Activated CD8-positive, alpha-beta memory T cell treated with anti-CD3 and anti-CD28 coated beads for 1 hour (primary cell): ENCODE measurements at places on chromosomes 12 and 14.

DNA sequence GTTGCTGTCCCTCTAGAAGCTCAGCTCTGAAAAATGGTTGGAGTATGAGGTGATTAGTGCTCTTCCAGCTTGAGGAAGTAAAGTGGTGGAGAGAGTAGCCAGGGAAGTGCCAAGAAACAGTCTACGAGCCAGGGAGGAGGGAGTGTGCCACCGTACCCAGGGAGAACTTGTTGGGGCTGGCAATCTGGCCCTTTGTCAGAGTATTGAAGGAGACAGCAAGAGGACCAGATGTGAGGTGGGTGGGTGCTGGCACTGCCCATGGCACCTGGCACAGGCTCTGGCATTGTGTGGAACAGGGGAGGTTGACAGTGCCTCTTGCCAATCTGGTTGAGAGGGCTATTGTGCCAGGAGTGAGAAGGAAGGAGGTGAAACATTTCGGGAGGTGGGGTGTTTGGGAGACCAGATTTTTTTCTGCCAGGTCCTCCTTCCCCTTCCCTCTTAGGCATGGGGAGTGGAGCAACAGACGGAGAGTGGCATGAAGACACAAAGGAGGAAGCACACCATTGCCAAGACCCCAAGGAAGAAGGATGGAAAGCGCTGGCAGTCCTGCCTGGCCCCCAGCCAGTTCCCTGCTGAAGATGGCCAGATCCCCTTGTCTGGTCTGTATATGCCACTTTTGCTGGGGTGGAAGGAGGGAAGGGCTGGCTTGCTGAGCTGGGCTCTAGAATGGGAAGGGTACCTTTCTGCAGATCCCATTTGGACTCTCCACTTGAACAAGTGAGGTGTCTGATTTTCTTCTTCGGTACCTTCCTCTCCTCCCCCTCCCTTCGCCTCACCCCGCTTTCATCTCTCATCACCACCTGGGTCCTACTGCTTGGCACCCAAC is 37.5 kb downstream of the ZFHX2 start:
- DNase-seq = no peak

DNA sequence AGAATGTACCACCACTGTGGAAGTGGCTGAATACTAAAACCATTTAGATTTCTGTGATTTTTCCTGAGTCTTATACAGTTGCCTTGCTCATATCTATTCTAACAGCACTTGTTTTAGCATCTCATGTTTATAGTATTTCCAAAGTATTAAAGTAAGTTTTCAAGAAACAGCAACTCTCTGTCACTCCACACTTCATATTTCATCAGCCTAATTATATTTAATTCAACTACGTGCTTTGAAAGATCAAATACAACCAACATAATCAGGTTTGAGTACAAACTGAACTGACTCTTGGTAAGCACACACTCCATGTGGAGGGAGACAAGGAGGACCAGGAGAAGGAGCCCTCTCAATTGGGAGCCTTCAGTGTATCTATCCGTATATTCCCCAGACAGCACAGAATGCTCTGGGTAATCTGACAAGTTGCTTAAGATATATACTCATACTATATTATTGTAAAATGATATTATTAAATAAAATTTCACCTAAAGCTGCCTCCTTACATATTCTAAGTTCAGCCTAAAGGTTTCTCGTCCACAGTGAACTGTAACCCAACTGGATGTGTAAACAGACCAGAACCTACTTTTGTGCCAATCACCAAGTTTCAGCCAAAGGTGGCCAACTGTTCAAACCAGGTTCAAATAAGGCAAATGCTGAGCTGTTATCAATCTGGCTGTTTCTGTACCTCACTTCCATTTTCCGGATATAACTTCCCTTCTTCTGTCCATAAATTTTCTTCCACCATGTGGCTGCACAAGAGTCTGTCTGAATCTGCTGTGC is 105.0 kb upstream of the RASSF8 start:
- no peak for DNase-seq

DNA sequence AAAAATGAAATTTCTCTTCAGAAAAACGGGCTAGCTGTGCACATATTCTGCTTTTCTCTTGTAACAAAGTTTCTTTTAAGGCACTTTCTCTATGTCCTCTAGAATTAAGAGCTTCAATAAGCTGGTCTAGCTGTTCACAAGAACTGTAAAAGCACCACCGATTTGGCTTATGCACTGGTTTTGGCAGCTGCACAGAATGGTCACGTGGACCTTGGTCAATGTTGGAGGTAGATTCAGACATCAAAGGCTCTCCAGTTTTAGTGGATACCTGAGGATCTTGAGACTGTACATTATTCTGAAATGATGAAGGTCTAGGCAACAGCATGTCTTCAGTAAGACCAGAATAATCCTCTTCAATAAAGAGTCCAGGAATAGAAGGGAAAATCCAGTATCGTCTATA is 61.5 kb upstream of the CFL2 start:
- no peak for DNase-seq

- DNase-seq = no peak
Measured at GRCh38 chr12:4223273-4223845, 50.2 kb upstream of the CCND2 start.

DNA sequence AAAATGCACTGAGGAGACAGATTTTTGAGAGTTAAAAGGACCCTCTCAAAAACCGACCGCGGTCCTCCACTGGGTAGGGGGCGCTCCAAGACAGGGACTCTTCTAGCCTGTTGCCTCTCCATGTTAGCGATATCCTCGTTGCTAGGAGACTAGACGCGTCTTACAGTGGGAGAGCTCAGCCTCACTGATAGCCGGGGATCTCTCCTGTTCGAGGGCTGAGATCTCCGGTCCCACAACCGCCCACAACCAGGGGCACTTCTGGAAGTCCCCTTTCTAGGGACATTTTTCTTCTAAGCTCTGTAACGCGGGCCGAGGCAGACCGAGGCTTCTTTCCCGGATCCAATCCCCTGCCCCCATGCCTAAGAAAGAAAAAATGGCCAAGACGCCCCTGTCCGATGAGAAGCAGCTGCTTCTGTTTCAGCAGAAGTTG is 21.3 kb downstream of the FKBP11 start:
- peak; percentile 71 for DNase-seq

GRCh38 chr12:46503637-46504175 is 131.1 kb upstream of the SLC38A2 start:
- no peak for DNase-seq

- no peak for DNase-seq
Measured at GRCh38 chr14:71429902-71430301, 502.3 kb upstream of the RGS6 start.

GRCh38 chr14:90649083-90649482 is 167.1 kb downstream of the TTC7B start:
- no peak for DNase-seq

DNA sequence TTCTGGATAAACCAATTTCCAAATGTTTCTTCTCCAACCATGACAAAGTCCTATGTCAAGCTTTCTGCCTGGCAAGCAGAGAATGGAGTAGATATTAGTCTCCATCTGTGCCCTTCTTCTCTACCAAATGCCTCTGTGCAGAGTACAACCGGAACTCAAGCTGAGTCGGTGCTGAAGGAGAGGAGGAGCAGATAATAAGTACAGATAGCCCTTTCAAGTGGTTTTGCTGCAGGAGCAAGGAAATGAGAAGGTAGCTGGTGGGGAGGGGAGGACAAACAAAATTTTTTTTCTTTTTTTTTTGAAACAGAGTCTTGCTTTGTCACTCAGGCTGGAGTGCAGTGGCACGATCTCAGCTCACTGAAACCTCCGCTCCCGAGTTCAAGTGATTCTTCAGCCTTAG is 14.2 kb upstream of the HELB start:
- DNase-seq = peak; percentile 8

DNA sequence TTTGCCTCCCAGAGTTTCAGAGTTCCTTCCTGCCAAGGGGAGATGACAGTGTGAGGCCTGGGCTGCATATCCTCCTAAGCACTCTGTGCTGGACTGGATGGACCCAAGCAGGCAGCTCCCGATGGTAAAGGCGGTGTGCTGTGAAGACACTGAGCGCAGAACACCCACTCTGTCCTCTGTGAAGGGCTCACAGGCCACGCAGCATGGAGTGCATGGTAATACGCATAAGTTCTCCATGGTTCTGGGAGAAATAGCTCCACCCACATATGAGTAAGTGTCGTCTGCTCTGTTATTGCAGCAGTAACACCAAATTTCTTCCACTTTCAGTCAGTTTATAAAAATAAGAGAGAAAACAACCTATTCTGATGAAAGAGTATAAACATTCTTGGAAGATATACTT is 55.8 kb downstream of the TMEM30B start:
- DNase-seq = no peak
